ENCODE measurements at places on chromosomes 12 and 14. TPM values are rescaled to one million over a fixed set of nuclear protein-coding genes. Genes with fewer than 3 reads are reported as not detected.

DNA sequence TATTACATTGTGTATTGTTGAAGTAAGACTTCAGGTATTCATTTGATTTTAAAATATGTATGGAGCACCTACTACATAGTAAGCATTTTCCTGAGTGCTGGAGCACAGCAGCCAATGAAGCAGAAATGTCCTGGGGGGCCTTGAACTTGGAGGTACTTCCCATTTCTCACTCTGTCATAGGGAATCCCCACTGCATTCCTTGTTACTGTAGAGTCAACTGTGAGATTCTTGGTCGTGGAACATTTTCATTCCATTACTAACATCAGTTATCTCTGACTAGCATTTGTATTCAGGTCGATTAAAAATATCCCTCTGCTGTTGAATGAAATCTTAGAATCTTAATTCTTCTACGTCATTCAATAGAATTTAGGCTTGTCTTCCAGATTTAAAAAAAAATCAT is 66.7 kb downstream of the PDE3A start:
- no peak for DNase-seq

Gene CLEC2A
- not detected for total RNA-seq

DNA sequence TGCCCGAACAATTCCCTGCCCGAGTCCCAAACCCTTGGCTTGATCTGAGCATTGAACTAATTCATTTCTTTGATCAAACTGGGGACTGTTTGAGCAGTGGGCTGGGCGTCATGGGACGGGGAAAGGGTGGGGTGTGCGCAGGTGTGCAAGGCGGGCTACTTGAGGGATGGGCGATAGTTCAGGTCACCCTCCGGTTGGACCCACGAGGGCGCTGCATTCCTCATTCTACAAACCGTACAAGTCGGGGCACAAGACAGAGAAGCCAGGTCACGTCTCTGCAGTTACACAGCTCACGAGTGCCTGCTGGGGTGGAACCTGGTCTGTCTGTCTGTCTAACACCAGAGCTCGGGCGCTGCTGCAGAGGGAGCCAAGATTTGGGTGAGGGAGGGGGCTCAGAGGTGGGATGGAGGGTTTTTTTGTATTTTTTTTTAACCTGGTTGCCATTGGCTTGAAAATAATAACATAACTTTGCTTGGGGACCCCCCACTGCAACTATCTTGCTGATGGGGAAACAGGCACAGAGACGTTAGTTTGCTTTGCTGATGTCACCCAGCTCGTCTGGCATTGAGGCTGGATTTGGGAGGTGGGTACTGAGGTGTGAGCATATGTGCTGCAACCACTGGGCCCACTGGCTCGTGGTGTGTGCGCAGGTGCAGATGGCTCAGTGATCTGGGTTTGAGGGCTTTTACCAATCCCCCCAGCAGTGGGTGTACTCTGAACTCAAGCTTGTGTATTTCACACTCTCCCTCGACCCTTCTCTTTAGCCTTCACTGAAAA is 7.6 kb upstream of the RTL1 start:
- DNase-seq: no peak

DNA sequence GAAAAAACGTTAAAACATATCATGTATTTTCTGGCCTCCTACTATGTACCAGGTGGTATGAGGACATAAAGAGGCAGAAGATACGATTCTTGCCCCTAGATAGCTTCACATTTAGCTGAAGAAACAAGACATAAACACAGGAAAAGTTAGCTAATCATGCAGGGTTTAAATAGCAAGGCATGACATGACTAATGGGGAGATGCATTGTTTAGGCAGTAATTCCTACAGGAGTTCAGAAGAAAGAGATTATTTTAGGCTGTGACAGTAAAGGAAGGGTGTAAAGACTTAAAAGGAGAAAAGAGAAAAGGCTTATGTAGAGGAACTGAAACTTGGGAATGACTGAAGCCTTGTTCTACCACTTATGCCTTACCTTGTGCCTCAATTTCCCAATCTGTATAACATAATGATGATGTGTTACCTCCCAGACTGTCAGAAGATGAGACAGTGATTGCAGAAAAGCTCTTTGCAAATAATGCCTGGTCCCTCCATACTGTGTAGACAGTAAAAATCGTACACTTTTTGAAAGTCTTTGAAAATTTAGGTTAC is 44.4 kb downstream of the PRKCH start:
- DNase-seq: no peak

DNA sequence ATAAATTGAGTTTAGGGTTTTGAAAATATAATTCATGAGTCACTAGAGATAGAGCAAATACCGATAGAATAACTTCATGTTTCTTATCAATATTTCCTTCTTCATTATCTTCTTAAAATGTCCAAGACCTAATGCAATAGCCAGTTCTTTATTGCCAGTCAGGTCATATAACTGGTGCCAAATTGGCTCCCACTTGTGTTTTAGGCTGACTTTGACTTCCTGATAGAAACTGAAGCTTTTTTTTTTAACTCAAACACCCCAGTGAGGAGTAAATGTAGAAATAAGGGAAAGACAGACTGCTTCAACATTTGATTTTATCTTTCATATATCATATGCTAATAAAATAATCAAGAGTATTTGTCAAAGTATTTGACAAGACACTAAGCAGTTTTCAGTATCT is 80.7 kb downstream of the ARMH4 start:
- no peak for DNase-seq

DNA sequence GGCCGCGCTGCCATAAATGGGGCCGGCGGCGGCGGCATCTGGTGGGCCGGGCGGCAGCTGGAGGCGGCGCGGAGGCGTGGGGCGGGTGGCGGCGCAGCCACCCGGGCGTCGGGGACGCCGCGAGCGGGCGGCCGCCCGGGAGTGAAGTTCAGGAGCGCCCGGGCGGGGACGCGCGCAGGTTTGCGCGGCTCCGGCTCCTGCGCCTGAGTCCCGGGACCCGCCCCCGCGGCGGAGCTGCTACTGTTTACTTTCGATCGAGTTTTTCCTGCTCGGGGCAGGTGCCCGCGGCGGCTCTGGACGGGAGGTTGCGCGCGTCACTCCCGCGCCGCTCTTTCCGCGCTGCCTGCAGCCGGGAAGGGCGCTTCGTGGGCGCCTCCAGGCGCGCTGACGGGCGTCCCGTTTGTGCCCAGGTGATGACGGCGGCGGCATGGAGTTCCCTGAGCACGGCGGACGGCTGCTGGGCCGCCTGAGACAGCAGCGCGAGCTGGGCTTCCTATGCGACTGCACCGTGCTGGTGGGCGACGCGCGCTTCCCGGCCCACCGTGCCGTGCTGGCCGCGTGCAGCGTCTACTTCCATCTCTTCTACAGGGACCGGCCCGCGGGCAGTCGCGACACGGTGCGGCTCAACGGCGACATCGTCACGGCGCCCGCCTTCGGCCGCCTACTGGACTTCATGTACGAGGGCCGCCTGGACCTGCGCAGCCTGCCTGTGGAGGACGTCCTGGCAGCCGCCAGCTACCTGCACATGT is at the start of gene ZBTB42:
Gene ZBTB42 (plus strand): TSS at position 331 of the 749 bp plus-strand sequence. CDS start 97 bp downstream, at position 428.
- peak; percentile 36 for DNase-seq

- DNase-seq: peak; percentile 52
Observed at GRCh38 chr14:64117671-64118402, 176.3 kb downstream of the ESR2 start.
